ENCODE measurements at places on chromosomes 3 and 15.

DNA sequence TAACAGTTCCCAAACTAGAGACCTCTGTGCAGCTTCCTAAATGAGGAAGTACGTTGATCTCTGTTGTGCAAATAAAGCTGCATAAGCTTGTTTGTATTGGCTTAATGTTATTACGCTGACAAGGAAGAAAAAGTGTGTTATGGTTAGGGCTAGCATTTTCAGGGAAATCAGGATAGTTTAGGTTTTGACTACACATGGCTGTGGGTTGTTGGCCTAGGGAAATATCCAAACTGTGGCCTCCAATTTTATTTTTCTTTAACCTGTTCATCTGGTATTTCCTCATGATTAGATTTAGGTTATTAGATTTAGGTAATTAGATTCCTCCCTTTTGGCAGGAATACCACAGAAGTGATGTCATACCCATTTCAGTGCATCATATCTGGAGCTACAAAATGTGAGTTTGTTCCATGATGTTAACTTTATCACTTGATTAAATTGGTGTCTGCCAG, 8.7 kb upstream of the MCCC1 start:
- DNase-seq, result no peak

GRCh38 chr3:129077222-129077621, 16.6 kb downstream of the GP9 start:
- DNase-seq, result no peak

DNA sequence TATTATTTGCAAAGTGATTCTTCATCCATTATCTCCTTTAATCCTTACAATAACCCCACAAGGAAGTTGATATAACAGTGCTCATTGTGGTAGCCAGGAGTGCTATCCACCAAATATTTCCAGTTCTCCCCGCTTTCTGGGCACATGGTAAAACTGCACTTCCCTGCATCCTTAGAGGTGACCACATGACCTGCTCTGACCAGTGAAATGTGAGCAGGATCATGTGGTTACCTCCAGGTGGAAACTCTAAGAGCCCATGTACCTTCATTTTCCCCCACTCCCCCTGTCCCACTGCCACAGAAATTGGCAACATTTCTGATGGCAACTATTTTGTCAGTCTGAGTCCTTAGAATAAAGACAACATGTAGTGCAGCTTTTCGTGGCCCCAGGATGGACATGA, 89.7 kb downstream of the MRPL46 start:
- DNase-seq, result no peak

DNA sequence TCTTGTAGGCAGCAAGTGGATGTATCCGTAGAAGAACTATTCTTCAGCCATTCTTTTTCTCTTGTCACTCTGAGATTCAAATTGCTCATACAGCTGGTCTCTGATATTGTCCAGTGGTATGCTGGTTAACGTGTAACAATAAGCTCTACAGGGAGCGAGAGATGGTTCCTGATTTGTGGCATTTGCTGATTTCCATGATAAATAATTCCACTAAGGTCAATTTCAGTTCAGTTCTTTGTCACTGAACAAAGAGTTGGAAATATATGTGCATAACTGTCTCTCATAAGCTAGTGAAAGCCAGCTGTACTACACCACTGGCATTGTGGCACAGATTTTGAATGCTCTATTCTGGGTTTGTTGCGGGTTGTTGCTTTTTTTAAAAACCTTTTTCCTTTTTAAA, 131.7 kb downstream of the MTHFS start:
- DNase-seq, result no peak

All from activated naive CD4-positive, alpha-beta T cell (primary cell).